ENCODE measurements at places on chromosomes 3 and 15.

GRCh38 chr3:11622586-11623550 lies 20.8 kb downstream of the VGLL4 start:
- no peak for DNase-seq

DNA sequence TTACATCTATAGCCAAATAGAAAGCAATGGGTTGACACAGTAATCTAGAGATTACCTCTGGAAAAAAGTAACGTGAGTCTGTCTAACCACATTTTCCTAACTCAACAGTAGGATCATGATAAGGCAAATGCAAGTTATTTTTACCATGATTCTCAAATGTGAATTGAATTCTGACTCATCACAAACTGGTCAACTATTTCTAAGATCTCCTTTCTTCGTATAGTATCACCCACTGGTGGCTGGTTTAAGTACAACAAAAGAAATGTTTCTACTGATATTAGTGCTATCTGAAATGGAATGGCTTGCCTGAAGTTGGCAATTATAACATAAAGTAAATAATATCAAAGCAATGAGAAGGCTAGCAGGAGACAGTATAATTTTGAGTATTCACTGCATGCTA lies 102.2 kb downstream of the ABI3BP start:
- no peak for DNase-seq

- no peak for DNase-seq
Measured at GRCh38 chr3:108518895-108519294, 8.5 kb upstream of the MYH15 start.

- DNase-seq = no peak
Measured at GRCh38 chr3:70312336-70312735, at the start of gene MDFIC2. MDFIC2 (minus strand) TSS chr3:70312638; CDS start chr3:70311973, 665 bp downstream.

- no peak for DNase-seq
Measured at GRCh38 chr15:63094495-63094931, 27.1 kb upstream of the LACTB start.

GRCh38 chr15:100890850-100891249 lies 11.2 kb downstream of the ALDH1A3 start:
- DNase-seq = no peak

GRCh38 chr3:23859012-23859743 lies 53.4 kb downstream of the UBE2E1 start:
- no peak for DNase-seq

DNA sequence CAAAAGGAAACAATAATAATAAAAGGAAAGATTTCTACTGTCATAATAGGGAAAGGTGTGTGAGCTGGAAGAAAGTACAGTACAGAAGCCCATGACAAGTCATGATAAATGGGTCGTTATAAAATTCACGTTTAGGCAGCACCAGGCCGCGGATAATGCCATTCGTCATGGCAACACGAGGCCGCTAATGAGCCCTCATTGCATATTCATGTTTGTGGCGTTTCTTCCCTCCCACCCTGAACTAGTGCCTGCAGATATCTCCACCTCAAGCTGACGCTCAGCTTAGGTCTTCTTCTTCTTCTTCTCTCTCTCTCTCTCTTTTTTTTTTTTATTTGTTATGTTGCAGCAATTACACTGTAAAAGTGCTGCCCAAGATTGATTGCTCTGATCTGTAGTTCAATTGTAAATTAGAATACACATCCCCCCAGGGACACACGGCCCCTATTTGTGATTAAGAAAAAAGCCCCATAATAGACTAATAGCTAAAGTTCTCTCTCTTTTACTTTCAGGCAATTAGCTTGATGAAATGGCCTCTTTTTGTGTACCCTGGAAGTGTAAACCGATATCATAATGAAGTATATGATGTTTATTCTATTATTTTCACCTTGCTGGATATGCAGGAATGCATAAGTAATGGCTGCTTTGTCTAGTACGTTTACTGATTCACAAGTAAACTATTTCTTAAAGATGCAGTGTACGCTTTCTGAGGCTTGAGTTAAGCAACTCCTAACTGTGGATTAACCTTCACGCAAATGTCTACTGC lies 61.9 kb upstream of the NR2F2 start:
- DNase-seq = no peak

DNA sequence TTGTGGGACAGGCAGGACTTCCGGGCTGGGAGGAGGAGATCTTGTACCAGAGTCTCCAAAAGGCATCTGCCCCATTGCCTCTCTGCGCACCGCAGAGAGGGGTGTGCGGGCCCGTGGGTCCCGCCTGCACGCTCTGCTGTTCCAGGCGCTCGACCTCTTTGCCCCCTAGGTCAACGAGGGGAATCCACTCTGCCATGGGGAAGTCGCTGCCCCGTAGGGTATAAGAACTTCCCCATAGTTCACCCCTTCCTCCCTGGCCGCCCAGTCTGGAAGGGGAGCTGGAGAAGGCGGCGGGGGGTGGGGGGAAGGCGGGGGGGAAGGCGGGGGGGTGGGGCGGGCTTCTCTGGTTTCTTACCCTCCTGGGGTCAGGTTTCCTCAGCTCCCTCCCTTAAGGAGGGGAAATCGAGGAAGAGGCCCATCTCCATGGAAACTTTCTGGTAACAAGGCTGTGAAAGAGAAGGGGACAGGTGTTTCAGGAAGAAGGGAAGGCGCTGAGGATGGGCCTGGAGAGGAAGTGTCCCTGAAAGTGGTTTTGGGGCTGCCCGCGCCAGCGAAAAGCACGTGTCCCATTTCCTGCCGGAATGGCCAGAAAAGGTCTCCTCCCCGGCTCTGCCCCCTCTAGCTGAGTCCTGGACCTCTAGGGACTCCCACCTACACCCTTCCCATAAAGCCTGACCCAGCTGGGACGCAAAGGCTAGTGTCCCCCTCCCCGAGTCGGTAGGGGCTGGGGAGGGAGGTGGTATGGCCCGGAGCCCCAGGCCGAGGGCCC lies 27.5 kb downstream of the NR1I2 start:
- no peak for DNase-seq

DNA sequence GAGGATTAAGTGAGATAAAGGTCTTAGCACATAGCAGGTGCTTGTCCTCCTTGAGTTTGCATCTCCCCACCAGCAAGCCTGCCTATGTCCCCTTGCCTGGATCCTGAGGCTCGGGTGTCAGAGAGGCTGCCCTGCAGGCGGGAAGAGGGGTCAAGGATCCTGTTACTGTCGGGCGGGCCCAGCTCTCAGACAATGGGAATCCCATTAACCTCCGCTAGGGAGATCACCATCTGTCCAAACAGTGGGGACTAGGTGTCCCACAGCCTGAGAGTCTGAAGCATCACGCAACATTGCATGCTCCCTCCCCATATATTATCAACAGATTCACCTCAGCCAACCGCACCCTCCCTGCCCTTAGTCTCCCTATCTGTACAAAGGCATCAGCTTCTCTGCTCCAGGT lies 151.4 kb downstream of the FBLN2 start:
- DNase-seq = no peak

- no peak for DNase-seq
Measured at GRCh38 chr15:62896969-62897486, 145.5 kb upstream of the TPM1 start.

DNA sequence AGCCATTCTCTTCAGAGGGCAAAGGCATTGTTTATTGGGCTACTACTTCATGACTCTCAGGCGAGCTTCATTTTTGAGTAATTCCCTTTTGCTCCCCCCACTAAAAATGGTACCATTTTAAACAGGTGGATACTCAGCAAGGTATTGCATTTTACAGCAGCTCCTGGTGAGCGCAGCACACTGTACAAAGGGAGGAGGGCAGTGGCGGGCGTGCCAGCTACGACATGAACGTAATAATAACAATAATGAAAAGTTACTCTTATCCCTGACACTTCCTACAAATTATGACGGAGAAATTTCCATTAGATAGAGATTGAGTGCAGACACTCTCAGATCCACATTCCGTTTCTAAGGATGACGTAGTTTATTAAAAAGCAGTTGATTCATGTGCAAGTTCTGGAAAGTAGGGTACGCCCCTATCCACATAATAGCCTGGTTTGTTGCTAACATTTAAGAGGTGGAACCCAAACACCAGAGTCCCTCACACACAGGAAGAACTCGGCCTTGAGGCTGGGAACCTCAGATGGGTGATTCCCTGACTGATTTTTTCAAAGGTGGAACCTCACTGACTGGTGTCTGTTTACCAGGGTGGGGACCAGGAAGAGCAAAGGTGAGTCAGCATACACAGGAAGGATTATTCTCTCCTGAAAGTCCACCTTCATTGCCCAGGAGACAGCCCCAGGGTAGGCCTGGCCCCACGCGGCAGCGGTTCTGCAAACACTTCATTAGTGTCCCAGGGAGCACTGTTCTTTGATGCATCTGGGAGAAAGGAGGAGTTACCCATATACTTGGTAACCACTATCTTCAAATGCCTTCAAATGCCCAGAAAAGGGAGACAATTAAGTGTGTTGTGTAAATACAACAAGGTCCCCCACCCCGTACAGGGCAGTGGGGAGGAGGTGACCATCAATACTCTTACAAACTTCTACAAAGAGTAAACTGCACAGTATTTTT lies 69.9 kb downstream of the LDHAL6B start:
- DNase-seq = no peak

- no peak for DNase-seq
Measured at GRCh38 chr3:44518782-44519156, 36.2 kb upstream of the ZKSCAN7 start.

DNA sequence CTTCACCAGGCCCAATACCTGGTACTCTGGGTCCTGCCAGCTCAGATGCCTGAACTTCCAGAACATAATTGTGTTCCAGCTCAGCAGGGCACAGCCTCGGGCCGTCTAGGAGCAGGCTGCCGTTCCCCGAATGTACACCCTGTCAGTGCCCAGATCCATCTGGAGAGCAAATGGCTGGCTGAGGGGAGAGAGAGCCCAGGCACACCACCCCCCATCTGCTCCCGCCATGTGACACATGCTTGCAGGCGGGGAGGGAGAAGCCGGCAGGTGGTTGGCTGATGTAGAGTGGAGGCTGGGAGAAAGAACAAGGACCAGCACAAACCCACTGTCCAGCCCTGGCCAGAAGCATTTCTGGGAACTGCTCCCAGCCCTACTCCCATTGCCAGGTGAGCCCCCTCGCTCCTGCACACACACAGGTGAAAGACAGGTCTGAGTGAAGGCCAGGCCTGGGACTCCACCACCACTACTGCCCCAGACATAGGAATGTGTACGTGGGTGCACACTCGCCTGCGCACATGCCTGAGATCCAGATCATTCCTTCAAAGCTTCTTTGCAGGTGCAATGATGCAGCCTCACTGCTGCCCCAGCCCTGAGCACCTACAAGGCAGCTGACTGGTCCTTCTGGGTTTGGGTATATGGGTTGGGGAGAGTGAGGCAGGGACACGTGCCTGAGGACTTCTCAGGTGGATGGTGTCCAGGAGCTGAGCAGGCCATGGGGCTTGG lies 53.5 kb downstream of the SEMA5B start:
- DNase-seq = no peak

DNA sequence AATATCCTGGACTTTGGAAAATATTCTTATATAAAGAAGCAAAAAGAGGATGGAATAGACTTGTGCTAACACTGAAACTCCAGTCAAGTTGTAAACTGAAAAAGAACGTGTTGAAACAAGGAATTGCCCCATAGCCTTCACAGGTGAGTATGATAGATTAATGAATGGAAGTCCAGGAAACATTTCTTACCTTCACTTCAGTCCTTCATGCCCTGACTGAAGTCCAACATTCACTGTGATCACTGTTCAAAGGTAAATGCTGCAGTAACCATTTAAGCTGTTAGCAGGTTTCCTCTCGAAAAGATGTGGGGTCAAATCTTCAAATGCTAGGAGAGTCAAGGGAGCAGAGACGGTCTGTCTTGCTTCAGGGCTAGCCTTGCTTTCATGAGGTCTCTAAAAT lies 46.1 kb downstream of the SLC30A4 start:
- no peak for DNase-seq

GRCh38 chr3:187125319-187126031 lies 13.8 kb downstream of the RPL39L start:
- no peak for DNase-seq

Measured in cortex of kidney (tissue), 1 donor.